ENCODE measurements at places on chromosomes 4 and X.
A peak's percentile ranks its signal among the peaks of the same experiment; 100 is the strongest.

DNA sequence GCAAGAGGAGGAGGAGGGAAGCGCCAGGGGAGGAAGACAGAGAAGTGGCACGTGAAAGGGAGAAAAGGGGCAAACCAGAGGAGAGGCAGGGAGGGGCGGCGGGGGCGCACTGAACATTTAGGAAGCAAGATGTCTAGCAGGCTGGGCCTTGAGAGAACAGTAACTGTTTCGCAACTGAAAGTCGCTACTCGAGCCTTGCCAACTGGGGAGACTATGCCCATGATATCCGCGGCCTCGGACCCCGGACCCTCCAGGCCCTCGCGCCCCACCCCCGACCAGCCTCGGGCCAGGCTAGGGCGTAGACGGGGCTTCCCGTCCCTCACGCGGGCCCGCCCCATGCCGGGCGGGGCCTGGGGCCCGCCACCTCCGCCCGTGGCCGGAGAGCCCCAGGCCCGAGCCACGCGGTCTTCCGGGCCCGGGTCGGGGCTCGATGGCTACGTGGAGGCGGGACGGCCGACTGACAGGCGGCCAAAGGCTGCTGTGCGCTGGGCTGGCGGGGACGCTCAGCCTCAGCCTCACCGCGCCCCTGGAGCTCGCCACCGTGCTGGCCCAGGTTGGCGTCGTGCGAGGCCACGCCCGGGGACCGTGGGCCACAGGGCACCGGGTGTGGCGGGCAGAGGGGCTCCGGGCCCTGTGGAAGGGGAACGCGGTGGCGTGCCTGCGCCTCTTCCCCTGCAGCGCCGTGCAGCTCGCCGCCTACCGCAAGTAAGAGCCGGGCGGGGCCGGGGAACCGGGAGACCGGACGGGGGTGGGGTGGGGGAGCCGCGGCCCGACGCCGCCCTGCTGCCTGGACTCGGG lies at the start of gene SLC25A43:
Gene SLC25A43 (plus strand): TSS at position 363 of the 798 bp plus-strand sequence. CDS start 68 bp downstream, at position 431.
- peak; percentile 0 for DNase-seq

DNA sequence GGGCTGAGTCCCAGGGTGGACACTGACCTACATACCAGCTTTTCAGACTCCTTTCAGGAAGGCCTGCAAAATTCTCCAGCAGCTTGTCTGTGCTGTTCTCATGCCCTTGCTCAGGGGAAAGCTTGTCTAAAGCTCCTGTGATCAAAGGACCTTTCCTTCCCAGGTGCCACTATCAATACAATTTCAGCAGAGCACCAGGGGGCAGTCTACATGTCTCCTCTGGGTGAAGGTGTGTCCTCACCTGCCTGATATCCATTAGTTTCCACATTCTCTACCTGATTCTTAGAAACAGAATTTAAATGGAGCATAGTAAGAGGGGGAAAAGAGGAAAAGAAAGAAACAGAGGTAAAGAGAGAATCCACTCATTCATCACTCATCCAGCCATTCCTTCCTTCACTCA lies 114.2 kb downstream of the PPARGC1A start:
- DNase-seq: no peak

- DNase-seq: no peak
Observed at GRCh38 chrX:2398064-2398656, 102.6 kb downstream of the DHRSX start.

DNA sequence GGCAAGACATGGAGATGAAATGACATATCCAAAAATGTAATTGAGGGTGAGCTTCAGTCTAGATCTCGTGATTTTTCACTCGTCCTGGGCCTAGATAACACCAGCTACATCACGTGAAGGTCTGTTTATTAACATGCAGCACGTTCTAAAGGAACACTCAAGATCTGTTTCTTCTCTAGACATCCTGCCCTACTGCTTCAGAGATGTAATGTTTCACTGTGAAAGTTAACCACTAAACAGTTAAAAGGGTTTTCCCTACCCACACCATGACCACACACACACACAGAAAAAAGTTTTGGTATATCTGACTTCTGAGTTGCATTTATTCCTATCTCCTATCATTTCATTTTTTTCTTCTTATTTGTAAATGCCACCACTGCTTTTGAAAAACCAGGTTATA lies 52.3 kb upstream of the SMIM31 start:
- DNase-seq: no peak

GRCh38 chr4:90317785-90318184 lies 190.6 kb downstream of the CCSER1 start:
- no peak for DNase-seq

- DNase-seq: no peak
Observed at GRCh38 chrX:819684-820083, 189.1 kb downstream of the SHOX start.

DNA sequence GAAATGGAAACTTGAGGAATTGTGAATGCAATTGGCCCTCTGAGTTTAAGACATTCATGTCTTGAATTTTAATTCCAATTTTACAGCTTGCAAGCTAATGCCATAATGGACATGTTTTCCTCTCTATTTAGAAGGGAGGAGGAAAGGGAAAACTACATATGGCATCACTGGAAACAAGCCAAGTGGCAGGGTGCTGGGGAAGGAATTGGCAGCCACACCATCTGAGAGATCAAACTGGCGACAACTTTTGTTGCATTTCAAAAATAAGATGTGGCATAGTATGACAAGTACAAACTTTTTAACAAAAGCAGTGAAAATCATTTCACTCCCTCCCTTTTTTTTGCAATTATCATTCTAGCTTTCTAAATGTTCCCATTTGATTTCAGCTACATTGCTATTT lies 615.6 kb downstream of the CENPC start:
- no peak for DNase-seq

DNA sequence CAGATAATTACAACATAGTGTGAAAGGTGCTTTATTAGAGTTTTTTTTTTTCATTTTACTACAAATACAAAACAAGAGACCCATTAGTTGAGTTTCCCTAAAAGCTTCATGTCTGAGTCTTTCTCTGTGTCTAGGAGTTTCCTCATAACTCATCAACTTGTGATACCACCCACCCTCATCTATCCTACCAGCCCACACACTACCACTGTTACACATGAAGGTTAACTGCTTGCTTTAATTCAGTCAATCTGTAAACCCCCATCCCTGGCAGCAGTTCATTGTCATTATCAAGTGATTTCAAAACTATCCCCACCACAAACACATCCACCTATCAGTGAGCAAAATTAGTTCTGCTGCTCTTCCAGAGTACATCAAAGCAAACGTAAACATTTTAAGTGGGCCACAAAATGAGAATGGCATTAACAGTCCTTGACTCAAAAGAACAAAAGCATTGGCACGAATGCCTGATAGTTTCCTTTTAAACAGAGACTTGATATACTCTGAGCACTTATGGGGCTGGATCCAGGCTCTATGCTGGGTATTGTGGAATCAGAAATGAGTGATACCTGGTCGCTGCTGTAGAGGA lies 331.6 kb upstream of the FAM241A start:
- no peak for DNase-seq

All from effector memory CD4-positive, alpha-beta T cell (primary cell).